ENCODE measurements at places on chromosomes 7 and 10.

DNA sequence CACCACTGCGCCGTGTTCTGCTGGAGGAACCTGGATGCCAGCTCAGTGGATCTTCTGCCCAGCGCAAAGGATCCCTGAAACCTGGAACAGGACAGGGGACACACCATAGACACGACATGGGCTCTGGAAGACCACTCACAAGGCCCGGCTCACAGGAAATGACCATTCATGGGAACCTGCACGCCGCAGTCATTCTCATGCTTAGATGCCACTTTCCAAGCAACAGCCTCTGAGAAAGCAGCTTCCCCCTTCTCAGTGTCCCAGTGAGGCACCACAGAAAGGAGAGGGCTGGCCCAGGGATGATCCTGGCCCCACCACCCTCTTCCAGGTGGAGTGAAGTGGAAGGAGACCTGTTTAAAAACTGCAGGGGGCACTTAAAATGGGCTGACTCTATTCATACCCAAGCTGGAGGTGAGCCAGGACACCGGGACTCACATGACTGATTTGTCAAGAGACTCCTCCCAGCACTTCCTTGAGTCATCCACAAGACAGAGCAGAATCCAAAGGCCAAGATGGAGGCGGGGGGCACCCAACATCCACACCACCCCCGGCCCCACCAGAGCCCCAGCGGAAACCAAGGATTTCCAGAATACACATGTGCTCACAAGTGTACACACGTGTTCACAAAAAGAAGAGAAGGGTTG, 11.2 kb downstream of the CTBP2 start:
- no peak for DNase-seq

- no peak for DNase-seq
Measured at GRCh38 chr7:119167431-119167830, 942.9 kb downstream of the ANKRD7 start.

GRCh38 chr7:75536491-75536890, 44.4 kb downstream of the SPDYE5 start:
- no peak for DNase-seq

GRCh38 chr7:10401793-10402192, 571.9 kb upstream of the PHF14 start:
- no peak for DNase-seq

DNA sequence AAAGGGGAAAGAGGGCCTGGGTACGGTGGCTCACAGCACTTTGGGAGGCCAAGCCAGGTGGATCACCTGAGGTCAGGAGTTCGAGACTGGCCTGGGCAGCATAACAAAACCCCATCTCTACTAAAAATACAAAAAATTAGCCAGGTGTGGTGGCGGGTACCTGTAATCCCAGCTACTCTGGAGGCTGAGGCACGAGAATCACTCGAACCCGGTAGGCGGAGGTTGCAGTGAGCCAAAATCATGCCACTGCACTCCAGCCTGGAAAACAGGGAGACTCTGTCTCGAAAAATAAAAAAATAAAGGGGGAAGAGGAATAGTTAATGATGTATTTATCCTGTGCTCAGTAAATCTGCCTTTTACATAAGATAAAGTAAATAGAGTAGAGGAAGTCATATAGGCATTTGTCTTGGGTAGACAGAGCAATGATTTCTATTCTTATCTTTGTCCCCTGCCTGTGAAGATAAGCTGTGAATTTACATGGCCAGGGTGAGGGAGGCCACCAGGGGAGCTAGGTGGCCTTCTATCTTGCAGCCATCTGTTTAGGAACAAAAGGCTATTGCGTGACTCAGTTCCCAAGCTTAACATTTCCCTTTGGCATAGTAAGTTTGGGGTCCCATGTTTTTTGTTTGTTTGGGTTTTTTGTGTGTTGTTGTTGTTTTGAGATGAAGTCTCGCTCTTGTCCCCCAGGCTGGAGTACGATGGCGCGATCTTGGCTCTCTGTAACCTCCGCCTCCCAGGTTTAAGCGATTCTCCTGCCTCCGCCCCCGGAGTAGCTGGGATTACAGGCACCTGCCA, 73.2 kb upstream of the GTF2I start:
- DNase-seq: no peak

DNA sequence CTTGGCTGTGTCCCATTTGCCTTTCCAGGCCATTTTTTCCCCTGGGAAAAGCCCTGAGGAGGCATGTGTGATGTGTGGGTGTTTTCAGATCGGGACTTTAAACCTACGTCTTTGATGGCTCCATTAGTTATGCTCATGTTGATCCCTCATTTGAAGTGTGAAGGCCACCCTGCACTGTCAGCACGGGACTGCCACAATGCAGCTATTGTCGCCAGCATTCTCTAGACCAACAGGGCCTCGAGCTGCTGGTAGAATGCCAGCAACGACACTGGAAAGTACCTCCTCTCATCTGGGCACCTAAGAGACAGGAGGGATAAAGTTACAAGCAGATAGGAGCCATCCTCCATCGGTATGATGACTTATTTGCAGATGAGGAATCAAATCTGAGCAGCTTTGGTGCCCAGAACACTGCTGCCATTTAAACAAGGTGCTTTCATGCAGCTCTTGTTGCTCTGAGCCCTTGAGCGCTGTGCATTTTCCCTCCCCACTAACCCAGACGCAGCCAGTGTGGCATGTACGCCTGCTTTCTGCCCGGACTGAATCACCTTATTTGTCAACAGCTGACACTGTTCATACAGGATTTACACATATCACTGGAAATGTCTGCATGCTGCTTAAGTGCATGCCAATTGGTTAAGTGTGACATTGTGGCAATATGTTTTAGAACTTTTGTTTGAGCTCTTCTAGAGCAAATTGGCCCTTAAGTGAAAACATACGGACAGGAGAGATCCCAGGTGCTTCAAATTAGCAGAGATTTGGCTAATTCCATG, 175.0 kb upstream of the PITRM1 start:
- no peak for DNase-seq

- no peak for DNase-seq
Measured at GRCh38 chr7:135755351-135755753, 6.7 kb upstream of the FAM180A start.

DNA sequence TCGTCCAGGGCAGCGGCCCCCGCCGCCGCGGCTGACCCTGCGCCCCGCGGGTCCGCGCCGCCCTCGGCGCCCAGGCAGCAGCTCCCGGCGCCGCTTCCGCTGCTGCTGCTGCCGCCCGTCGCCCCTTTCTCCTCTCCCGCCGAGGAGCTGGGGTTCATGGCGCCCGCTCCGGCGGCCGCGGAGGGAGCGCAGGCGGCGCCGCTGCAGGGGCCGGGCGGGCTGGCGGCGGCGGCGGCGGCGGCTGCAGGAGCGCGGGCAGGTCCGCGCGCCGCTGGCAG, 286 bp downstream of the DGKI start:
- no peak for DNase-seq

DNA sequence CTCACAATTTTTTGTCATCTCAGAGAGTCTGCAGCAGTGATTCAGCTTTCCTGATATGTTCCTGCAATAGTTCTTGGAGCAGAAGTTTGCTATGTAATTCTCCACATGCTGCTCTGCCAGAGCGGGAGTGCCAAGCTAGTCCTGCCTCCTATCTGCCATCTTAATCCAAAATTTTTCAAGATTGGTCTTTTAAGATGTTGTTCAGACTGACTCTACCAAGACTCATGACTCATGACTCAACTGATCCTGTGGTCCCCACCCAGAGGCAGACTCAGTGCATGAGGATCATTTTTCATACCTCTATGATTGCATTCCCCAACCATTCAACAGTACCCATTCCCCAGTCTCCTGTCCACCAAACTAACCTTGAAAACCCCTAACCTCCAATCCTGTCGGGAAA, 470.8 kb downstream of the INHBA start:
- DNase-seq: no peak

- DNase-seq: no peak
Measured at GRCh38 chr10:48678041-48678440, 6.6 kb upstream of the WDFY4 start.

DNA sequence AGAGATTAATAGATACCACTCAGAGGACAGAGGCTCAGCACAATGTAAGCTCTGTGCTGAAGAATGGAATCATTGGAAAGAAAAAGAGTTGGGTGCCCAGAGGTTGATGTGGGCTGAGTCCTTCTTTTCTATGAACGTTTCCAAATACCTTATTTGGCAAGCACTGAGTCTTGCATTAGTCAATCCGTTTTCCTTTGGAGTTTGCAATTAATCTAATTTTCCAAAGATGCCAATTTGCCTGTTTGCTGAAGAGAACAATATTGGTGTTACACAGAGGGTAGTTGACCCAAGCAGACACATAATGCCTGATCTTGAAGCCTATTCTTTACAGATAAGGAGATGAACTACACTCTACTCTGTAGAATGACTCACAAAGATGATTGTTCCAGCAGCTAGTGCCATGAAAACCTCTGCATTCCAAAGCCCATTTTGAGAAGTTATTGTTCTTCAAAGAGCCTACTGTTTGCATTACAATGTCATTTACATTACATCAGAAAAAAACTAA, 55.4 kb upstream of the MET start:
- DNase-seq: no peak

- no peak for DNase-seq
Measured at GRCh38 chr10:71380841-71381240, 15.9 kb upstream of the CDH23 start.

GRCh38 chr10:101041252-101041761, 10.3 kb downstream of the SFXN3 start:
- no peak for DNase-seq

- no peak for DNase-seq
Measured at GRCh38 chr7:123680580-123680979, 24.9 kb downstream of the LMOD2 start.

DNA sequence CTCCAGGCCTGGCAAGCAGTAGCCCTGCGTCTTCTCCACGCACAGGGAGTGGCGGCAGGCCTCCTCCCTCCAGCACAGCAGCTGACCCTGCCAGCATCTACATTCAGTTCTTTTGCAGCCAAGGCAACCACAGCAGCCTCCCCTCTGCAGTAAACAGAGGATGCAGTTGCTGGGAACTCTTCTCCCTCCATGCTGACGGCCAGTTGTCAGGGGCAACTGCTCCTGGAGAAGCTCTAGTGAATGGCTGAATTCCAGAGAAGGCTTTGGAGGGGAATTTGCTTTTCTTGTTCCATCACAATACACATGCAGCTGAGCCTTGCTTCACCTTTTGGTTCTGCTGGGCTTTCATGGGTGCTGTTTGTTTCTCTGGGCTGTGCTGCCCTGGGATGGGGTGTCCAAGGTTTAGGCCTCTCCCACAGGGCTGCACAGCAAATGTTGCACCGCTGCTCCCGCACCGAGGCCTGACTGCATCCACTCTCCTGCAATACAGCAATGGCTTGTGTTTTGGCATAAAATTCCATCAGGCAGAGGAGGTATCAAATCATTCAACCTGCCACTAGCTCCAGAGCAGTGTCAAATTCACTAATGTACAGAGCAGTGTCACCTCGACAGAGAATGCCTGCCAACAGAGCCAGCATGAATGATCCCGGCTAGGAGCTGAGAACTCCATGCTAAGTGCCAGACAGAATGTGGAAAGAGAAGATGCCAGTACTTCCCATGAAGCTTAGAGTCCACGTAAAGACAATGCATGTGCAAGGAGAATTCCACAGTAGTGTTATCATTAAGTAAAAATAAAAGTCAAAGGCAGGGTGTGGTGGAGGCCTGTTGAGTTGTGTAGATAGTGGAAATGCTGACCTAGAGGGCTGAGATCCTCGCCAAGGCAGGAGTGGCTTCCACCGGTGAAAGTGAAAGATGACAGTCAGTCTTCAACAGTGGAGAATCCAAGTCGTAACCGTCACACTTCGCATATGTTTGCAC, 399.6 kb downstream of the DPP6 start:
- no peak for DNase-seq

- DNase-seq: no peak
Measured at GRCh38 chr10:92541583-92541982, 32.3 kb downstream of the IDE start.

- DNase-seq: no peak
Measured at GRCh38 chr7:5703572-5704533, 77.6 kb downstream of the RNF216 start.

DNA sequence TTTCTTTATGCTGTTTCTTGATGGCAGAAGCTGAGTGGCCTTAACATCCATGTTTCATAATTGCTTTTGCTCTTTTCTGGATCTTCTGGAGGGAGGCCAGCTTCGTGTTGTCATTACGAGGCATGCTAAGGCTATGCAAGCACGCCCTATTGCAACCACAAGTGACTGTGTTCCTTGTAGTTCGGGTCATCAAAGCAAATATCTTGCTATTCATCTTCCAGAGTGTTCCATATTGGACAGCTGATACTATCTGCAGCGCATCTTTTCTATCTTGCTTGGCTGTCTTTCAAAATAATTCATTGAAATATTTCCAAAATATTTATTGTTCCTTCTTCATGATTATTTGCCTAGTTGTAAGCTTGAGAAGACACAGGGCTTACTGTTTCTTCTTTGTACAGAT, 5.0 kb downstream of the EPHB6 start:
- DNase-seq: no peak

DNA sequence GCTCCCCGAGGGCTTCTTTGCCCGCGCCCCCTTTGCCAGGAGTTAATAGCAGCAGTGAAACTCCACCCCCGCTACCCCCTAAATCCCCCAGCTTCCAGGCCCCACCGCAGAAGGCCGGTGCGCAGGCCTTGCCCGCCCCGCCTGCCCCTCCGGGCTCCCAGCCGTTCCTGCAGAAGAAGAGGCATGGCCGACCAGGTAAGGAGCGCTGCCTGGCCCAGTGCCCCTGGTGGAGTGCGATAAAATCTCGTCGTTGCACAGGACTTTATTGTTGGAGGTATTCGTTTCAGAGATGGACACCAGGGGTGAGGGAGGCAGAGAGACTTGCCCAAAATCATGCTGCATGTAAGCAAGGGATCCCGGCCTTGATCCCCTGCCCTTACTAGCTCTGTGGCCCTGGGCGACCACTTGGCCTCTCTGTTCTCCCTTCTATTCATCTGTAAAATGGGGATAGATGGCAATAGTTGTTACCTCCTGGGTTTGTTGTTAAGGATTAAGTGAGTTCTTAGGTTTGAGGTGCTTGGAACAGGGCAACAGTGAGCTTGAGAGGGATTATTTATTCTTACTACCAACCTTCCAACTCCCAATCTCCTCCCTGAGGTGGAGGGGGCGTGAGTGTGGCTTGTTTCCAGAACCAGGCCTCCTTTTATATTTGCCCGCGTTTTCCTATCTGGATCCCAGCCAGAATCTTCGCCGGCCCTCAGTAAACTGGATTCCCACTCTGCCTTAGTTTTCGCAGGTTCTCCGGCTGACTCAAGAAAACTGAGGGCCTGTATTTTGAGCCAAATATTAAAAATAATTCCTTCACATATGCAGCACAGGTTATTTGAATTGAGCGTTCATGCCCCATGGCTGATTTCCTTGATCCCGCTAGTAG, 78.3 kb downstream of the WIPF3 start:
- no peak for DNase-seq

DNA sequence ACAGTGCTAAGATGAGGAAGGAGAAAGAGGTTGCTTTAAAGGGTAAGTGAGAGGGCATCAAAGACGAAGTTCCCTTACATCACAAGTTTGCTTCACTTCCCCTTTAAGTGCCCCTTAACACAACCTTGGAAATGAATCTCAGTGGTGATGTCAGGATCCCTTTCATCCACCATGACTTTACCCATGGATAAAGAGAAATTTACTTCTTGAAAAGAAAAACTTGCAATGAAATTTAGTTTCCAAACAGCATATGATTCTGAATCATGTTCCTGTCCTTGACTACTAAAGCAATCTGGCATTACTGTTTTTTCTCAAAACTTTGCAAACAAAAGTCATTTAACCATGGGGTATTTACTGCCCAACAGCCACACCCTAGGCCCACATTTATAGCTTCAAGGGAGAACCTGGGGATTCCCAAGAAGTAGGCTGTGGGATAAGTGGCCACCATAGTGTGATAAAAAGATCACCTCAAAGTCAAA, 135.9 kb downstream of the ITGB8 start:
- DNase-seq: no peak

All from activated T-helper 1 cell treated with anti-CD3 and anti-CD28 coated beads, Interleukin-2, amount 50 U/mL, for 16 hours (primary cell).